NCI-H2029 treated with DMSO at 0.1 percent for 48 hours (cell line): ENCODE measurements at places on chromosomes 1 and 21.
A peak's percentile ranks its signal among the peaks of the same experiment; 100 is the strongest.

DNA sequence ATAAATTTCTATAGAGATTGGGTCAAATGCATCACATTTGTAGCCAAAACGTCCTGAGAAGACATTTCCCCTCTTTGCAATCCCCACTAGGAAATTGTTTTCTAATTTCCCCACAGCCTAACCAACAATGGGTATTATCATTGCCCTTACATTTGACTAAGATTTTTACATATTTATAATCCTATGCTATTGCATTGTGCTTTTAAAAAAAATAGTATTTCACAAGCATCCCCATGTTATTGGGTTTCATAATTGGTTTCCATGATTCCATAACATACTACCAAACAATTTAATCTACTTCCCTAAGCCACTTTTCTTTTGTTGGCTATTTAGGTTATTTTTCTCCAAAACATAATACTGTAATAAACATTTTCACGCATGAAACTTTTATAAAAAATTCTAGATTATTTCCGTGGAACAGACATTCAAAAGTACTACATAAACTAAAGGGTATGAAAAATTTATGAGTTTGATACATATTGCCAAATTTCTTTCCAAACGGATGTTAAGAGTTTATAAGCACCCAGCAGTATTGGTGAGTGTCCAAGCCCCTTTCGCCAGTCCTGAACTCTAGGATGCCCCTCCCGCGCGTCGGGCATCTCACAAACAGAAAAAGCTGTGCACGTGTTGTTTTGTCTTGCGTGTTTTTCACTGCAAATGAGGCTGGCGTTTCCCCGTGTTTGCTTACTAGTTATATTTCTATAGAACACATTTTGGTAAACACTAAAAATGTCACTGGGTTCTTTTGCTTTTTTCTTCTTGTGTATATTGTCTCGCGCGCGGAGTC, 2.0 kb upstream of the LHX4 start:
- no peak for DNase-seq

DNA sequence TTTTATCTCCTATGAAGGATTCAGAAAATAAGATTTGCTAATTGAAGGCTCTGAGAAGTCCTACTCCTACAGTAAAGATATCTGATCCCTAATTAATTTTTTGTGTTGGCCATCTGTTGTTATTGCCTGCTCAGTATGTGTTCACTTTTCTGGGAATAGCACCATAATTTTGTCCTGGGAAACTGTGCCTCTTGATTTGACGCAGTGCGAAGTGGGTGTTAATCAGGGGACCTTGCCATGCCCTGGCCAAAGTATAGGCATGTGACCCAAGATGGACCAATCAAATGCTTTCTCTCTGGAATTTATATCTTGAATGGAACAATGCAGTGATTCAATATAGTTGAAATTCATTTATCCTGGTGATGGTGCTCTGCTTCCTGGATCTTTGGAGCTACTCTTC, 30.4 kb upstream of the GNG12 start:
- no peak for DNase-seq

DNA sequence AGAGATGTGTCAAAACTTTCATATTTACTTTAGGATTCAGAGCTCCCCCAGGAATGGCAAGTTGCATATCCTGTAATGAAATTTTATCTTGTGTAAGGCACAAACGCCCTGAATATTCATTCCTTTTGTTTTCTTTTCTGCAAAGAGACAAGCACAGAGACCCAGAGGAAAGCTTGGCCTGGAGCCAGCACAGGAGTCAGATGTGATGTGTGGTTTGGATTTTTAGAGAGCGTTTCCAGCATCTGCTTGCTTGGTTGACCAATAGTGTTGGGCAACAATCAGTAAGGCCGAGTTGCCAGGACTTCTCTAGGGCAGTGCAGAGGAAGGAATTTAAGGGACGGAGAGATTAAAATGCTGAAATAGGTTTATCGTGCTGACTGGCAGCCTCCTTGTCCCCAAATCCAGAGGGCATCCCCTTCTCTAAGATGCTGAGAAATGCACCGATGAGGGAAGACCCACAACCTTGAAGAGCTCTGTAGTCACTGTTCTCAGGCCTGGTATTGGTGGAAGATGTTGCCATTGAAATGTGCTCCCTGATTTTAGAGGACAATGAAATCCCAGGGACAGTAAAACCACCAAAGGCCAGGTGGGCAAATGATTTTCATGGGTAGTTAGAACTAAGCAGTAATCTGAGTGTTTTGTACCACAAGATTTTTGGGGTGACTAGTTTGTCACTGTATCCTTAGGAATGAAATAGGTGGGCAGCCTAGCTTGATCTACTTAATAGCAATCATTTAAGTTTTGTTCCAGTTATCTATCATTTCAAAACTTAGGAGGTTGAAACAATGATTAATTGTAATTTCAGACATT, 37.9 kb upstream of the RHOU start:
- peak; percentile 19 for DNase-seq

- no peak for DNase-seq
These were observed 13.5 kb downstream of the EFCAB14 start for GRCh38 chr1:46705408-46705807.

- no peak for DNase-seq
These were observed 221.9 kb downstream of the PBX1 start for GRCh38 chr1:164780863-164781262.

- DNase-seq: no peak
These were observed 22.5 kb upstream of the KCTD3 start for GRCh38 chr1:215544566-215544965.

GRCh38 chr1:40825435-40825788, 36.8 kb downstream of the CITED4 start:
- peak; percentile 78 for DNase-seq

DNA sequence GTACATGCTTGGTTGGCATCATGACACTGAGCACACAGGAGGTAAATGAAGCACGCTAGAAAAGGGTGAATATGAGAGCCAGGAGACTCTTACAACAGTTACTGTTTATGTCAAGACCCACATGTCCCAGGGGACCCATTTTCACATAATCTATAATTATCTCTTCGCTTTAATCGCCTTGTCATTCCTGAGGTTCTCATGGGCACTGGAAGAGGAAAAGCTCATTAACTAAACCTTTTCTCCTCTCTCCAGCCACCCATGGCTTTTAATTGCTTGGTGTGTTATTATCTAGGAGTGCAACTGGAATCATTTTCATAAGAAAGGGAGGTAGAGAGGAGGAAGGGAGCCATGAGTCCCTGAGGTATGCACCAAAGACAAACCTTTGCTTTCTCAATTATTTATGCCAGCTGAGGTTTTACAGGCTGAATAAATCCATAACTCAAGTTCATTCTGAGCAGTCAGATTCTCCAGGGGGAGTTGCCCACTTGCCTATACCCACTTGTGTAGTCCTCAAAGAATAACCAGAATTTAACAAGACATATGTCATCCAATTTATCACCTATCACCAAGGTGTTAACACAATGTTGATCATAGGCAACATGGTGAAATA, 77.4 kb downstream of the ACBD6 start:
- no peak for DNase-seq

- no peak for DNase-seq
These were observed 87.6 kb downstream of the CNIH3 start for GRCh38 chr1:224703702-224704101.

DNA sequence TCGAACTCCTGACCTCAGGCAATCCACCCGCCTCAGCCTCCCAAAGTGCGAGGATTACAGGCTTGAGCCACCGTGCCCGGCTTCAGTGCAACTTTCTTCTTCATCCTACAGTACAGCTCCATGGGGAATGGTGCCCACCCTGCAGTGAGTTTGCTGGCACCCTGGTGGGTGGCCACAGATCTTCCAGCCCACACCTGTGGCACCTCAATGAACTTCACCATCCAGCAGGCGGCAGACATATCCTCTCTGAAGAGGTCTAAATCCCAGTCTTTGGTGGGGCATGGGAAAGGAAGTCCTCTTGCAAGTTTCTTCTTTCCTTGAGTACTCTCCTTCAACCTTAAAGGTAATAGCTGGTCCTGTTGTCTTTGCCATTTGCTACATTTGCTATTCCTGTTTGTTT, 18.1 kb upstream of the ZBTB8A start:
- no peak for DNase-seq

- DNase-seq: no peak
These were observed 51.8 kb downstream of the ANGPTL1 start for GRCh38 chr1:178819123-178819522.

- no peak for DNase-seq
These were observed 686 bp downstream of the DNMT3L start for GRCh38 chr21:44260791-44261631.

DNA sequence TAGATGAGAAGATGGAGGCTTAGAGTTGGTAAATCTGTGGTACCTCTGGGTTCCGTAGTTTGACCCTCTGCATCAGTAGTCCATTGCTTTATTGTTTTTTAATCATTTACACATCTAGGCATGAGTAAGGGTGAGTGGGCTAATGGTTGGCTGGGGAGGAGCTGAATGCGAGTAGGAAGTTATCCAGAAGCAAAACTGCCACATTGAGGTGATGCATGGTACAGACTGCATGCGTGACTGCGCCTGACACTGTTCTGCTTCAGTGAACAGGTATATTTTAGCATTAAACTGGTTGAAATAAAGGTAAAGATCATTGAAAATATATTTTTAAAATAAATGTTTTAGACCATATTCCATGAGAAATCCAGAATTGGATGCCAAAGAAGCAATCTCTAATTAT, 4.4 kb downstream of the DNAJC16 start:
- no peak for DNase-seq

- peak; percentile 25 for DNase-seq
These were observed 3.5 kb downstream of the ERRFI1 start for GRCh38 chr1:8022395-8023286.

DNA sequence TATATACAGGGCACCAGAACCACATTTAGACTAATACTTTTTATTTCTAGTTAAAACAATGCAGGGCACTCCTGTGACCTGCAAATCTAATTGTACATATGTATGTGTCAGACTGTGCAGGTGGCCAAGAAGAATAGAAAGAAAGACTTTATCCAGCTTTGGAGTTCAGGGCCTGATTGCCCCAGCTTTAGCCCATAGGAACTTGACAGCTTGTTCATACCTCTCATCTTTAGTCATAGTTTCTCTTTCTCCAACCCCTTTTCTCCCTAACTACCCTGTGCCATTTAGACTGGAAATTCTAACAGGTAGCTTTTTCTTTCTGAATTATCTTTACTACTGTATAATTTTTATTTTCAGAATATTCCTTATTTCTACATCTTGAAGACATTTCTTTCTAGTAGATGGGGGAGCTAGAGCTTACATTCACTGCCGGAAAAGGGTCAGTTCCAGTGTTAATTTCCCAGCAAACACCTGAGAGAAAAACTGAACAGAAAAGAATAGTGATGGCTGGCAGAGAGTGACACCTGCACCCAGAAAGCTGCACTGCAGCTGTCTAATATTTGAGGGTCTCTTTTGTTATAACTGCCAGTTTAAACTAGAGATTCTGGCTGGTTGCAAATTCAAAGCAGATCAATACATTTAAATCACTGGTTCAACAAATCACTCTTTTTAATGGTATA, 8.4 kb downstream of the YBX1 start:
- DNase-seq: no peak

- no peak for DNase-seq
These were observed 98.9 kb downstream of the CSMD2 start for GRCh38 chr1:34066166-34066565.

- DNase-seq: peak; percentile 100
These were observed 54.2 kb upstream of the SPATA6 start for GRCh38 chr1:48526008-48526710.

GRCh38 chr1:21841852-21842466, 29.9 kb downstream of the LDLRAD2 start:
- DNase-seq: no peak

- DNase-seq: no peak
These were observed 55.6 kb upstream of the FMOD start for GRCh38 chr1:203406446-203407045.

DNA sequence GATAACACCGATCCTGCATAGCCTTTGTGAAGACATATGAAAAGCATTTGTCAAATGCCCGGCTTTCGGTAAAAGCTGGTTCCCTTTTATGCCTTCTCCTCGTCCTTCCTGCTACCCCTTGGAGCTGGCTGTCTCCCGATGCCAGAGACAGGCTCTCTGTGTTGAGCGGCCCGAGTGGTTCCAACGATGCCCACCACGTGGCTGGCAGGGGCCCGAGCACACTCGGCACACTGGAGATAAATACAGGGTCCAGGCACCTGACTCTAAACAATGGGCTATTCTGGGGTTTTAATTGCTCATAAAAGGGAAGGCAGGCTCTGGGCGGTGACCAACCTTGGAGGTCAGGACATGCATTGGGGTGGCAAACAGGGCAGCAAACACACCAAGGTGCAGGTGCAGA, 207.1 kb downstream of the HIVEP3 start:
- DNase-seq: no peak

DNA sequence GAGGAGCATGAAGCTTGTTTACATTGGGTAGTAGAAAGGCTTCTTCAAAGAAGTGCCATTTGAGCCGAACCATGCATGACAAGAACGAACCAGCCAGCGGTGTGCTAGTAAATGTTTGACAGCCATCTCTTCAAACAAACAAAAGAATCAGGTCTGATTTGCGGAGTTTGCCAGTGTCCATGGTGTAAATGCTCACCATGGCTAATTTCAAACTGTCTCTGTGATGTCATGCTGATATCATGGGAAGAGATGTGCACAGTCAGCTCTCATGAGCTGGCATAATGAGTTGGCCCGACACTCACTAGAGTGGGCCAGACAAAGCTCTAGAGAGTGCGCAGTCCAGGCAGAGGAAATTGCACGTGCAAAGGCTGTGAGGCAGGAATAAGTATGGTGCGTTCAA, 101.1 kb downstream of the KAZN start:
- DNase-seq: peak; percentile 53

GRCh38 chr21:45849651-45850050, 131.9 kb upstream of the COL6A1 start:
- DNase-seq: no peak
